NCI-H1092 (cell line): ENCODE measurements at places on chromosomes 5 and 9.

DNA sequence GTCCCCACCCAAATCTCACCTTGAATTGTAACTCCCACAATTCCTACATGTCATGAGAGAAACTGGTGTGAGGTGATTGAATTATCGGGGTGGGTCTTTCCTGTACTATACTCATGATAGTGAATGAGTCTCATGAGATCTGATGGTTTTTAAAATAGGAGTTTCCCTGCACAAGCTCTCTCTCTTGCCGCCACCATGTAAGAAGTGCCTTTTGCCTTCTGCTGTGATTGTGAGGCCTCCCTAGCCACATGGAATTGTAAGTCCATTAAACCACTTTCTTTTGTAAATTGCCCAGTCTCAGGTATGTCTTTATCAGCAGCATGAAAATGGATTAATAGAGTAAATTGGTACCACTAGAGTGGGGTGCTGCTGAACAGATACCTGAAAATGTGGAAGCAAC lies 140.9 kb downstream of the ARHGEF28 start:
- no peak for DNase-seq

- no peak for DNase-seq
These were observed 139.8 kb upstream of the SMARCA2 start for GRCh38 chr9:1875251-1875851.

DNA sequence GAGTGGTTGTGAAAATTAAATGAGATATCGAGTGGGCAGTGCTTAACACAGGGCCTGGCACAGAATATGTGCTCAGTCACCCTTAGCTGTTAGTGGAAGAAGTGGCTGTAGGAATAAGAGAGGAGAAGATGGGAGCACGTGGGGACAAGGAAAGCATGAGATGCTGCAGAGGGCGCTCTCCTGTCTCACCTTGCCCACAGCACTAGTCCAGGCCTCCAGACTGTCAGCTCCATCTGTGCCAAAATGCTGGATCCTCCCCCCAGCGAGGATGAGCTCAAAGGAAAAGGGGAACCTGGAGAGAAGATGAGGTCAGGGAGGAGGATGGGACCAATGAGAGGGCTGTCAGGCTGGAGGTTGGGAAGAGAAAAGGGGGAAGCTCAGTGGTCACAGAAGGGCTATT lies 12.5 kb downstream of the ARAP3 start:
- no peak for DNase-seq

DNA sequence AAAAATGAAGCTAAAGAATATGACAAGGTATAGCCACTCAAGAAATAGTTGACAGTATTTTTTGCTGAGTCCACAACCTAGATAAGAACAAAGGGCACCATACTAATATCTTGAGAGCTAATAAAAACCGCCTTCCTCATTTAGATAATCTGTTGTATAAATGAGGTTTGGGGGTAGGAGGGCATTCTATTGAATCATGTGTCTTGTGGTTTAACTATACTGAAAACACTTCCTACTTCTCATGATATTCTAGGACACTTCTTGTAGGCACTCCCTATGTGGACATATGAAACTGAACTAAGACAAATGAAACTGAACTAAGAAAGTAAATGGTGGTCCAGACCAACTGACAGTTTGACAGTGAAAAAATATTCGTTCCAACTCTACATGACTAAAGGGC lies 1268.5 kb upstream of the C9orf72 start:
- no peak for DNase-seq

DNA sequence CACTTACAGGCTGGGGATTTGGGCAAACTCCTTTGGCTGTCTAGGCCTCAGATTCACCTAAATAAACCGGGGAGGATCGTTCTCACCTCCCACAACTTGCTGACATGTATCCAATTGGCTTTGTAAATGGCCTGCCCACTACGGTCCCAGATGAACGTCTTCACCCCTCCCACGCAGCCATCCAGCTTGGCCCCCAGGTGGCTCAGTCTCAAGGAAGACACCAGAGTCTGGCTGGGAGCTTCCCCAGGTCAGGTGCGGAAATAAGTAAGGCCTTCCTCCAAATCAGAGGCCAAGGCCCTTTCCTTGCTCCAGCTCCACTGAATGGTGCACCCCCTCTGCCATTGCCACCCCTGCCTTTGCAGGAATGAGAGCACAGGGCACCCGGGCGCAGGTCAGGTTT lies 11.4 kb downstream of the CIZ1 start:
- no peak for DNase-seq

- no peak for DNase-seq
These were observed 96.8 kb upstream of the NREP start for GRCh38 chr5:111853748-111854147.

- no peak for DNase-seq
These were observed 60.4 kb upstream of the CTSL start for GRCh38 chr9:87665505-87665904.

DNA sequence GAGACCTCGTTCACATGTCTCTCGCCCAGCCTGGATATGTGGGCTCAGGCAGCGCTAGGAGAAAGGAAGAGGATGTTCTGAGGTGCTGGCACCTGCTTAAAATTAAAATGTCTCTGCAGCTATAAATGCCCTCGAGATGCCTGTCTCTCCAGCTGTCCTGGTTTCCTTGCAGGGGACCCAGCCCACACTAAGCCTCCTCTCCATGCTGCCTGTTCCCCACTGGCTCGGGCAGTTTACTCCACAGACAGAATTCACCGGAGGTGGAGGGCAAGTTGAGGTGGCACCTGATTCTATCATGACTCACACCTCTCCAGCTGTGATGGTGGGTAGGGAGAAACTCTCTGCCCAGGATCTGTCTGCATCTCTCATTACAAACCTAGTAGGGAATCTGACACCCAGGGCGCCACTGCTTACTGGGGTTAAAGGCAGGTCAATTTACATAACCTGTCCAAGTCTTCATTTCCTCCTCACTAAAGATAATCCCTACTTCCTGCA lies 420.9 kb downstream of the SPOCK1 start:
- DNase-seq, result no peak

GRCh38 chr5:168667301-168667840 lies 88.2 kb upstream of the PANK3 start:
- no peak for DNase-seq

- DNase-seq, result no peak
These were observed 60.3 kb downstream of the SNX30 start for GRCh38 chr9:112810696-112811490.
